ENCODE measurements at places on chromosomes 1 and 21. TPM values are rescaled to one million over a fixed set of nuclear protein-coding genes. Genes with fewer than 3 reads are reported as not detected.

- peak; percentile 85 for DNase-seq
These were observed at the start of gene CHRM3 for GRCh38 chr1:239386453-239387303. Gene CHRM3 (plus strand): TSS chr1:239386568. CDS start chr1:239907452, 520,884 bp downstream.

GRCh38 chr1:169321539-169321938 lies 46.1 kb downstream of the NME7 start:
- no peak for DNase-seq

Gene RXFP4
- total RNA-seq, result not detected

- DNase-seq, result no peak
These were observed 22.6 kb upstream of the TRABD2B start for GRCh38 chr1:48019714-48020315.

Gene NR0B2
- not detected for total RNA-seq

GRCh38 chr1:167587342-167587741 lies 33.8 kb upstream of the CREG1 start:
- DNase-seq, result no peak

DNA sequence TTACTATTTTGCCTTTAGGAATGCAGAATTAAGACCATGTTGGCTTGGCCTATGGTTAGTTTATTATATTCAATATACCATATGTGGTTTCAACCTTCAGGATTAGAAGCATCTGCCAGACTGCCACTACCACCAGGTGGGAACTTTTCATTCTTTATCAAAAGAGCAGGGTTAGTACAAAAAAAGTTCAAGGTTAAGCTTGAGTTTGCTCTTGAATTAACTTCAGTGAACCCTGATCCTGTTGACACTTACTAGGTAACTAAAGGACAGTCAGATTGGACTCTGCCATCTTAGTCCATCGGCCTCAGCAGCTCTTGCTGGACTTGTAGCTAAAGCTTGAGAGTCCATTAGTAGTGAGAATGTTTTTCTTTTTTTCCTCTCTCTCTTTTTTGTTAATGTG lies 22.1 kb downstream of the CLIC4 start:
- DNase-seq, result no peak

DNA sequence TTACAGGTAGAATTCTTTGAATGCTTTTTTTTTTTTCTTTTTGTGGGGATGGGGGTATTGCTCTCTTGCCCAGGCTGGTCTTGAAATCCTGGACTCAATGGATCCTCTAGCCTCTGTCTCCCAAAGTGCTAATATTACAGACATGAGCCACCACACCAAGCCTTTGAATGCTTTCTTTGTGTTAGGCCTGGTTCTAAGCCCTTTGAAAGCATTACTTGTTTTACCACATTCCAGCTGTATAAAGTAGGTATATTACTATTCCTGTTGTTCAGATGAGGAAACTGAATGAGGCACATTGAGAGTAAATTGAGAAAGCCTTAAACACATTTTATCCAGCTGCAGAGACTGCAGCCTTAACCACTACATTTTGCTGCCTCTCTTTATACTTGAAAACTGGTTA lies 841.8 kb upstream of the ADGRL4 start:
- no peak for DNase-seq

Gene FAM72C
- 14.8 TPM for total RNA-seq

Gene HJV
- total RNA-seq, result not detected

DNA sequence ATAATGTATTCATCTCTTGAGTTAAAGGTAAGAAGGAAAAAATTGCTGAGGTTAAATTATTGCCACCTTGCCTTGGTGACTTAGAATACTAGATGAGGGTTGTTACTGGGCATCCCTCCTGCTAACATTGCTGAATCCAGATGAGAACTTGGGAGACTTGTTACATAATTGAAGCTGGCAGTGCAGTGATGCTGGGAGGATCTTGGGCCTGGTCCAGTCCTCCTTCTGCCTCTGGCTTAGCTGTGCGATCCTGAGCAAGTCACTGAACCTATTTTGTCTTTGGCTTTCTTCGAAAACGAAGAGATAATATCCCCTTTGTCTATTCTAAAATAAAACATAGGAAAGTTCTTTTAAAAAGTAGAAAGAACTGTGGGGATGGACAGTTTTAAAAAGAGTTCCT lies 244.9 kb upstream of the NRIP1 start:
- DNase-seq, result no peak
